ENCODE measurements at places on chromosomes 12 and 14.

GRCh38 chr12:118188690-118189371 is 52.9 kb downstream of the PEBP1 start:
- no peak for DNase-seq

DNA sequence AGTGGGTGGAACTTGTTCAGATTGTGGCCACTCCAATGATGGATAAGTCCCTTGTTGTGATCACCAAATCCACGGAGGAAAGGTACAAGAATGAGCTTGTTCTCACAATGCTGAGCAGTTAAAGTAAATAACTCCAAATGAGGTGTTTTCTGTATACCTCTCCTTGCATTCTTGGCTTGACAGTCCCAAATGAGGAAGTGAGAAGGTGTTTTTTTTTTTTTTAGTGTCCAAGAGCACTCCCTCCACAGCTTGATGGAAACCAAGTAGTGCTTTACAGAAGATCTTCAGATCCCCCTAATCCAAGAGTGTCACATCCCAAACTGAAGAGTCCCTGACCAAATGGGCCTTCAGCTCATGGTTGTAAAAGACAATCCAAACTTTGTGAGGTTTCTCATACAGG is 153.6 kb downstream of the ATP23 start:
- no peak for DNase-seq

- DNase-seq: no peak
Observed at GRCh38 chr14:64654246-64654900, 49.9 kb upstream of the PLEKHG3 start.

DNA sequence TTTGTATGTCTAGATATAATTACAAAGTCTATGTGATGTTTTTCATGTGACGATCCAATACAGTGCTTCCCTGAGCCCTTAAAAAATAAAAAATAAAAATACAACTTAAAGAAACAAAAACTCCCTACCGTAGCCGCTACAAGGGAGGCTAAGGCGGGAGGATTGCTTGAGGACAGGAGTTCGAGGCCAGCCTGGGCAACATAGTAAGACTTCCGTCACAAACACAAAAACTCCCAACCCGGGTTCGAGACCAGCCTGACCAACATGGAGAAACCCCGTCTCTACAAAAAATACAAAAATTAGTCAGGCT is 669 bp upstream of the CDKN3 start:
- no peak for DNase-seq

- DNase-seq: no peak
Observed at GRCh38 chr12:29546000-29546399, 48.5 kb upstream of the OVCH1 start.

GRCh38 chr14:34355584-34356263 is 106.3 kb downstream of the SPTSSA start:
- no peak for DNase-seq

- DNase-seq: no peak
Observed at GRCh38 chr12:75712223-75712622, 200.8 kb upstream of the KRR1 start.

DNA sequence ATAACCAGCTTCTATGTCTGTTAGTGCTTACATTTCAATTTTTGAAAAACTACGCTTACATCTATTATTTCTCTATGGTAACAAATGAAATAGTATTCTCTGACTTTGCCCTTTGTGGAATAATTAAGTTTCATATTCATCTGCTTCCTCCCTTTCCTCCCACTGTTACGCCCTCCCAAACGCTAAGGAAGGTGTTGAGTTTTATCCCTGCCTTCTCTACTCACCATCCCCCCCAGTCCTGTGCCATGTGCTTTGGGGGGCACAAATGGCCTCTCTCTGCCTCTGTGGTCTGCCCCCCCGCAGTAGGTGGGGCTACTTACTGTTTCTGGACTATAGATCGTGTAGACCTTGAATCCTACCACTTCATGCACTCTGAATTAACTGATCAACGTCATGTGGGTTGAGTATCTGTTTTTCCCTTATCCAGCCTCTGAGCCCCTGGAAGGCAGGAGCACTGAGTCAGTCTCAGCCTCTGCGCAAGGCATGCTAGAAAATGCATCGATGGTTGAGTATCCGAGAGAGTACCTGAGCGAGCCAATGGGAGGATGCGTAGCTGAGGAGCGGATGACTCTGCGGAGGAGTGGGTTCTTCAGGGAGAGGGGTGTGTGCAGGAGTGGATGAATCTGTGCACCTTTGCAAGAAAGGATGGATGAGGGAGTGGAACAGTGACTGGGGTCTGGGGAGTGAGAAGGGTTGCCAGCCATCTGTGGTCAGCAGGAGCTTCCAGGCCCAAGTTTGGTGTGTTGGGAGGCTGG is 114.5 kb upstream of the RTL1 start:
- DNase-seq: no peak

GRCh38 chr12:57620936-57621496 is 9.8 kb downstream of the ARHGEF25 start:
- DNase-seq: no peak

DNA sequence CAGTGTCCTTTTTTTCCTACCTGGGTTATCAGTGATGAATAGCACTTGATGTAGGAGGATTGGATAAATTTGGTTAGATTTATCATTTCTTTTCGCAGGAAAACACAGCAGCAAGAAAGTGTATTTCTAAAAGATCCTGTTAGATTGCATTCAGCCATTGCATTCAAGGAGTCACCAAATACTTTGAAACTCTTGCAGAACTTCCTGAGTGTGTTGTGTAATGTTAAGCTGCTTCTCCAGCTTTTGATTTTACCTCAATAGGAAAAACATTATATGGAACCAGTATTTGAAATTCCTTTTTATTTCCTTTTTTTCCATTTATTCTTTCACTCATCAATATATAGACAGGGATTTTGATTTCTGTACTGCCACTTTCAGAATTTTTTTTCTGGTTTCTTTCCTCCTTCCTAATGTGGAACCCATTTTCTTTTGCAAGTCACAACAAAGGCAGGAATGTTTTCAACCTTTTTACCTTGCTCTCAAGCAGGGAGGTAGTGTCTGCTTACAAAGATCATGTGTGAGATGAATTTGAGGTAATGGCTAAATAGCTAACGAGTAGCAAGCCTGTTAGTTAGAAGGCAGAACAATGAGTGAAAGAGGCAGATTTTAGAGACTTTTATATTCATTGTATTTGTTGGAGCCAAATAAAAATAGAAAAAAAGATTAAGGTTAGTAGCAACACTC is 56.2 kb downstream of the PPHLN1 start:
- no peak for DNase-seq

DNA sequence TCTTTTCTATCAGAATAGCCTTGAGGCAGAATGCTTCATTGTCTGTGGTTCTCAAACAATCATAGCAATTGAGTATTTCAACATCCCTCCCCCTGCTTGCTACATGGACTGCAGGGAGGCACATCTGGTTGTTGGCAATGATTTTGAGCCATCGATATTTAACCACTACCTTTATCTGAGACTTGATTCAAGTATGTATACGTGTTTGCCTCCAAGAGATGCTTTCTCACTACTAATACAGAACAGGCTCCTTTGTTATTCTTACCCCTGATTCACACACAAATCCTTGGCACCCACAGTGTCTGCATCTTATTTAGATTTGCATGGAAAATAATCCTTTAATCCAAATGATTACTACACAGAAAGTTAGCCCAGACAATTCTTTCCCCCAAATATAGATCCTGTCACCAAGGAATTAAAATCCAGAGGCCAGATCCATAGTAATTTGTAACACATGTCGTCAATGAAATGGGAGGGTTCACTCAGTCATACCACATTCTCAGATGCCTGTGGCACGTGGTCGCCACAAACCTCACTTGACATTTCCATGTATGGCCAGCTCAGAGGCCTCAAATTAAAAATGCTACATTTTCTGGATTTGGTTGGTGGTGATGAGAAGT is 199.3 kb downstream of the ITPR2 start:
- DNase-seq: no peak

GRCh38 chr14:102770147-102771123 is 6.8 kb upstream of the TRAF3 start:
- no peak for DNase-seq

GRCh38 chr14:94426526-94426925 is 26.1 kb downstream of the SERPINA11 start:
- DNase-seq: no peak

- DNase-seq: no peak
Observed at GRCh38 chr12:51389302-51389999, 1.8 kb downstream of the GALNT6 start.

DNA sequence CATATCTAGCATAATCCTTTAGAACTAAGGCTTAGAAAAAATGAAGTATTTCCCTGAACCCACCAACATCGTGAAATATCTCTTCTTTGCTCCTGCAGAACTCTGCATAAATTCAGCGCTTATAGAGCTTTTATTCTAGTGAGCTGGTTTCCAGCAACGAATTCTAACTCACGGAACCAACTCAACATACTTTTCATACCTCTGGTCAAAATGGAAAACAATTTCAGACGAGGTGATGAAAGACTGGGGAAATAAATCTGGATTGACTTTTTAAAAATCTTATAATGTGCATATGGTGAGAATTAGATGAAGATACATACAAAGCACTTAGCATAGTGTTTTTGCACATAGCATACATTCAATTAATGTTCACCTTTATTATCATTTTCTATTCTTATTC is 62.6 kb upstream of the BBS10 start:
- no peak for DNase-seq

DNA sequence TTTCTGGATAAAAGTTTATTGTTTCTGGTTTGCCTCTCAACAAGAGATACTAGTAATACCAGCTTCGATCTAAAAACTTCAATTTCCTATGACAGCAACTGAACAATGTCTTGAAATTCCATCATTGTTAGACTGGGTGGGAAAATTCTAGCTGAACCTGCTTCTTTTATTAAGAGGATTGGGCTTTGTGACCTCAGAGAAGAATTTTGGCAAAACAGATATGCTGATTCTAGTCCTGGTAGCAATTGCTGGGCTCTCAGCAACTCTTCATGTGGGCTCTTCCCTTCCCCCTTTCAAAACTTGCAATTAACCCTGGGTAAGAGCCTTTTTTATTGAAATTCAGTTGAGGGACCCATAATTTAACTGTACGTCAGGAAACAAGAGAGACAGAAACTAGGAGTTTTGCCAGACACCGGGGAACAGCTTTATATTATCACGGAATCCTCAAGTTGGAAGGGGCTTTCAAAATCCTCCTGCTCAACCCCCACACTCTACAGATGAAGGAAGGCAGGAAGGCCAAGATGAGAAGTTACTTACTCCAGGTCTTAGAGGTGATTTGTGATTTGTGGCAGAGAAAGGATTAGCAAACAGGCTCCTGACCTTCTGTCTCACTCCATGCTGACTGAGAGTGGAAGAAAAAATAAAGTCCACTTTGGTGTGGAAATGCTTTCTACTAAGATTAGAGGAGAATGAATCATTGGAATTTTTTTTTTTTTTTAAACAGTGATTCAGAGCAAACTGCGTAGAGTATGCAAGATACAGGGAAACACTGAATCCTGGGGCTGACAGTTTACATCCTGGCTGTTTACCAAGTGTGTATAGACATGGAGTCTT is 239.0 kb upstream of the ATP2B1 start:
- DNase-seq: no peak

GRCh38 chr12:33926095-33926494 is 96.2 kb upstream of the ALG10 start:
- no peak for DNase-seq

DNA sequence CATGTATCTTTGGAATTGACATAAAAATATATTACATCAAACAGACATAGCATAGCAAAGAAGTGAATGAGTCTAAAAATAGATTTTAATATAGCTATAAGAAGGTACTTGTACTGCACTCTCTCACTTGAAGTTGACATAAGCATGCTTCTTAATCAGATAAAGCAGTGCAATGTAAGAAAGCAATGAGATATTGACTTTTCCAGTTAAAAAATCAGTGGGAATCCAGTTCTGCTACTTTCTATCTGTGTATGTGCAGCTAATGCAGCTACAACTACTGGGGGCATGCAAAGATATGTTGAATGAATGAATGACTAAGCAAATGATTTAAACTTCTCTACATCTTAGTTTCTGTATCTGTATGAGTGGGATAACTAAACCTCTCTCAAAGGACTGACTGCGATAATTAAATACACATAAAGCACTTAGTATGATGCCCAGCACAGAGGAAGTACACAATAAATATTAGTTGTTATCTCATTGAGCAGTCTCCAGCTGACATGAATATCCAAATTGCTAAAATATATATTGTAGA is 10.3 kb downstream of the WASHC3 start:
- no peak for DNase-seq

DNA sequence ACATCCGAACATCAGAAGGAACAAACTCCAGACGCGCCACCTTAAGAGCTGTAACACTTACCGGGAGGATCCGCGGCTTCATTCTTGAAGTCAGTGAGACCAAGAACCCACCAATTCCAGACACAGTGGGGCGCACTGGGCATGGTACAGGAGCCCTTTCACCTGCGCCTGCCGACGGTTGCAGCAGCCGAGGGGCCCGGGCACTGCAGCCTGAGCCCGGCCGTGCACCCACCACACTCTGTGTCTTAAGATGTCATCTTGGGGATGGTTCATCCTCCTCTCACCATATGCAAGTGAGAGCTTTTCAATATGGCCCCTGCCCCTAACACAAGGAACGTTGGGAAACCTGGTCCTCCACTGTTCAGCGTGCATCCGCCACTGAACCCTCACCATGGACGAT is 288.3 kb downstream of the TTC8 start:
- DNase-seq: no peak

DNA sequence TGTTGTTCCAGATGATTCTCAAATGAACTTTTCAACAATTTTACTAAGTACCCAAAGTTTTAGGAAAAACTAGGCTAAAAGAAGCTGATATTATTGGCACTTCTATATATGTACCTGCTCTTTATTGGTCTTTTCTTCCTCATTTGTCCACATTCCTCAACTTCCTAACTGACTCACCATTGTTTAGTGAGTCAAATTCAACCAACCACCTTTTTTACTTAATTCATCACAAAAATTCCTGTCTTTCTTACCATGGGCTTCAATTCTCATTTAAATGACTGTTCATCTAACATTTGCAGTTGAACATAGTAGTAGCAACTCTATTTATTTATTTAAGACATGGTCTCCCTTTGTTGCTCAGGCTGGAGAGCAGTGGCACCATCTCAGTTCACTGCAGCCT is 47.6 kb upstream of the SLC2A13 start:
- no peak for DNase-seq
